ENCODE measurements at places on chromosomes 13 and 19.

GRCh38 chr19:40369797-40370196, 20.2 kb downstream of the HIPK4 start:
- no peak for DNase-seq

- no peak for DNase-seq
Measured at GRCh38 chr13:39200249-39200910, 162.1 kb downstream of the NHLRC3 start.

GRCh38 chr19:49020931-49021895, 2.9 kb downstream of the CGB3 start:
- no peak for DNase-seq

GRCh38 chr19:54253331-54254194, 3.5 kb downstream of the LILRB5 start:
- no peak for DNase-seq

DNA sequence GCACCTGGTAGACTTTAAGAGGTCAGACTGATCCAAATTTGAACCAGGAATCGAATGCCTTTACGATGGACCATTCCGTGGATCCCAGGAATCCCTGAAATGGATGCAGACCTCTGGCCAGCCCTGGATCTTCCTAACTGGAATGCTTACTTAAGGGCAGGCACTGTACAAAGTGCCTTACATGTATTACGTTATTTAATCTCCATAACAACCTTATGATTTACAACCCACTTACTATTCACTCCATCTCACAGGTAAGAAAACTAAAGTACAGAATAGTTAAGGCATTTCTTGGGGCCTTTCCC, 93.6 kb downstream of the HSPH1 start:
- no peak for DNase-seq

- DNase-seq, result no peak
Measured at GRCh38 chr19:16309643-16310042, 15.0 kb upstream of the KLF2 start.

- DNase-seq, result no peak
Measured at GRCh38 chr19:47506459-47506858, 8.4 kb downstream of the NAPA start.

DNA sequence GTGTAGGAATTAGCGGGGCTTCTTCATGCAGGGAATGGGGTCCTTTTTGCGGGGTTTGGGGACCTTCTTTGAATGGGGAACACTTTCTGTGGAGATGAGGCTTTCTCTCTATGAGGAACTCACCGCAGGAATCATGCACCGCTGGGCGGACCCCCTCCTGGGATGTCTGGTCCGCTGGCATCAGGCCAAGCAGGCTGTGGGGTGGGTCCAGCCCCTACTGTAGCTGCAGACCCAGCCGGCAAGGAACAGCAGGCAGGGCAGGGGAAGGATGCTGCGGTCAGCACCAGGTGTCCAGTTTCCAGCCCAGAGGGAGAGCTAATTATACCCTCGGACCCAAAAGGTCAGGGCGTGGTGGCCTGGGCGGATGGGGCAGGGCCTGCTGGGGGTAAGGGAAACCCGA, 1.8 kb downstream of the MYBPC2 start:
- DNase-seq, result no peak

GRCh38 chr13:43133792-43134191, 110.4 kb downstream of the DNAJC15 start:
- no peak for DNase-seq

- no peak for DNase-seq
Measured at GRCh38 chr19:7787141-7787540, 24.1 kb downstream of the CLEC4M start.

GRCh38 chr13:97191615-97192014, 30.5 kb upstream of the MBNL2 start:
- peak; percentile 68 for DNase-seq

- DNase-seq, result no peak
Measured at GRCh38 chr19:47897861-47898260, 11.7 kb upstream of the SULT2A1 start.

GRCh38 chr13:110737555-110737954, 24.1 kb downstream of the ING1 start:
- DNase-seq, result no peak

GRCh38 chr13:100506154-100506553, 82.4 kb downstream of the GGACT start:
- DNase-seq, result no peak

DNA sequence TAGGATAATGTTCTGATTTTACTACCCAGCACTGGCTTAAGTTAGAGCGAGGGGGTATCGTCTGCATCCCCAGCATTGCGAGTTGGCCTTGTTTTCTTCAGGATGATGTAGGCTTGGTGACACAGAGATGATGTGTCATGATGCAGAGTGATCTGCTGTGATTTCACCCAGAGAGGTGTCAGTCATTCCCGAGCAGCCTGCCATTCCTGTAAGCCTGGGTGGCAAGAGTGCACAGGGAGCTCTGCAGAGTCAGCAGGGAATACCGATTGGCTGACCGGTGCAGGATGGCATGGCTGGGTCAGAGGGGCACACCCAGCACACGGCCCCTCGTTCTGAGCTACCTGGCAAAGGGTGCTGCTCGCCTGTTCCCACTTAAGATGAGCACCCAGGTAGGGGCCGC, 15.8 kb upstream of the GJB6 start:
- DNase-seq, result no peak

DNA sequence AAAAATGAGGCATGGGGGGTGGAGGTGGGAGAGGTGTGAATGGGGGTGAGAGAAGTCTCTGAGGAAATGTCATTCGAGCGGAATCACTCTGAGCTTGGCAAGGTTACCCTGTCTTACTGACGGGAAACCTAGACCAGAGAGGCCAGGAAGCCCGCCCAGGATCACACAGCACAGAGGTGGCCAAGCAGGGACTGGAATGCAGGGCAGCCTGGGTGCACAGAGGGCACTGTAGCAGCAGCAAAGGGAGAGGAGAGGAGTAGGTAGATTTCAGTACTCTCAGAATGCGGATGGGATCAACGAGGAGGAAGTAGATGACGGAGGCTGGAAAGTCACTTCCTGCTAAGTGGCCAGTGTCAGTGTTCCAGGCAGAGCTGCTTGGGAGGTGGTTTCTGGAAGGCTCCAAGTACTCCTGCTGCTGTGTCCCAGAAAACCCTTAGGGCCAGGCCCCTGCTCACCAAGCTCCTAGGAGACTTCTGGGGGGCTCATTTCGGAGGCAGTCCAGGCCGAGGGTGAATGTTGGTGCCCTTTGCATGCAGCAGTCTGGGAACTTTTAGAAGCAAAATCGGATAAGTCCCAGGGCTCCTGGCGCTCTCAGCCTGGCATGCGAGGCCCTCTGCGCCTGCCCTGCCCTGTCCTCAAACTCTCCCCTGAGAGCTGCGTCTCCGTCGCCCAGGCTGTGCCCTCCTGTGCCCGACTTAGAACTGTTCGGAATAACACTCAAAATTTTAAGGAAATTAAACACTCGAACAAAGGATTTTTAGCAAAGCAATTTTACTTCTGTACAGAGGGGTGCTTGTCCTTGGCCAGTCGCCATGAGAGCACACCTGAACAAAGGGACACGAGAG, 33.5 kb downstream of the DNM2 start:
- DNase-seq, result no peak

- no peak for DNase-seq
Measured at GRCh38 chr19:3105641-3106508, 11.7 kb downstream of the GNA11 start.
